Esophagus muscularis mucosa (tissue), 4 donors: ENCODE measurements at places on chromosomes 11 and 22. TPM values are rescaled to one million over a fixed set of nuclear protein-coding genes. Genes with fewer than 3 reads are reported as not detected.

DNA sequence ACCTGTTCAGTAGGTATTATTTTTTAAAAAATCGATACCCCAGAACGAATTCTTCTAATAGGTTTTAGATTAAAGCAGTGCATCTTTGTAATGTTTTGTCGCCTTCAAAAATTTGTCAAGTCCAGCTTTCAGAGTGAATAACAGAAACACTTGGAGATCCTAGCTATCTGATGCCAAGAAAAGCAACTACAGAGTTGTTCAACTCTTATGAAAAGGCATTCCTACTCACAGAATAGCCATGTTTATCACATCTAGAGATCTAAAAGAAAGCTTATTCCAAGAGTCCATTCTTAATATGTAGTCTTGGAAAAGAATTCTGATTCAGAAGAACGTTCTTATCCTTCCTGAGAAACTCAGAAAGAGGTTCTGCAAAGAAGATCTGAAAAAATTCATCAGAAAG lies 268.5 kb downstream of the TTC28 start:
- H3K4me1 ChIP-seq: peaks cover 46% of the 10 kb centered on the region
- no peak overlapping the region for H3K4me3 ChIP-seq
- no peak for DNase-seq
- H3K27ac ChIP-seq: no peak overlapping the region

GRCh38 chr11:71999362-71999761 lies 653 bp downstream of the IL18BP start:
- H3K36me3 ChIP-seq: peaks cover 50% of the 10 kb centered on the region
- no peaks in the 10 kb centered on the region for H3K27me3 ChIP-seq
- H3K4me1 ChIP-seq: peaks cover 61% of the 10 kb centered on the region
- peak overlapping the region; percentile 74 for H3K27ac ChIP-seq

DNA sequence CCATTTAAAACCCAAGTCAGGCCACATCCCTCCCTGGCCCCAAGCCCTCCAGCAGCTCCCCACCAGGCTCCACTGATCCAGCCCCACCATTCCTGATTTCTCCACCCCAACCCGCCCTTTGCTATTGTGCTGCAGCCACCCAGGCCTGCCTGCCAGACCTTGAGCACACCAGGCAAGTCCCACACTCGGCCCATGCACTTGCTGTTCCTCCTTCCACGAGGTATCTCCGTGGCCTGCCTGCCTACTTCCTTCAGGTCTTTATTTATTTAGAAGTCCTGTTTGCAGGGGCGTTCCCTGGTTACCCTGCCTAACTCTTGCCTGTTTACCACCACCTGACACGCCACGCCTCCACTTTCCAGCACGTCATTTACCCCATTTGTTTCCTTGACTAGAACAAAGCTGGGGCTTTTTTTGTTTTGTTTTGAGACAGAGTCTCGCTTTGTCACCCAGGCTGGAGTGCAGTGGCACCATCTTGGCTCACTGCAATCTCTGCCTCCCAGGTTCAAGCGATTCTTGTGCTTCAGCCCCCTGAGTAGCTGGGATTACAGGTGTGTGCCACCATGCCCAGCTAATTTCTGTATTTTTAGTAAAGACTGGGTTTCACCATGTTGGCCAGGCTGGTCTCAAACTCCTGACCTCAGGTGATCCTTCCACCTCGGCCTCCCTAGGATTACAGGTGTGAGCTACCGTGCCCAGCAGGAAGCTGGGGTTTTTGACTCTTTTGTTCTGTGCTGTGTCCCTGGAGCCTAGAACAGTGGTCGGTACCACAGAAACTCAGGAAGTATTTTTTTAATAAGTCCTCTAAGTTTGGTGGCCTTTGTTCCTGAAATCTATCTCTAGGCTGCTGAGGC lies 6.7 kb downstream of the CENPM start:
- H3K4me1 ChIP-seq: peaks cover 21% of the 10 kb centered on the region
- H3K27me3 ChIP-seq: no peaks in the 10 kb centered on the region
- H3K4me3 ChIP-seq: no peak overlapping the region
- DNase-seq: no peak
- no peaks in the 10 kb centered on the region for H3K36me3 ChIP-seq
- H3K27ac ChIP-seq: peak overlapping the region; percentile 48

The SCGB1D2 gene
- not detected for total RNA-seq

The HTR3A gene
- total RNA-seq: 1.2 TPM

The ACER3 gene
- 10.8 TPM for total RNA-seq

DNA sequence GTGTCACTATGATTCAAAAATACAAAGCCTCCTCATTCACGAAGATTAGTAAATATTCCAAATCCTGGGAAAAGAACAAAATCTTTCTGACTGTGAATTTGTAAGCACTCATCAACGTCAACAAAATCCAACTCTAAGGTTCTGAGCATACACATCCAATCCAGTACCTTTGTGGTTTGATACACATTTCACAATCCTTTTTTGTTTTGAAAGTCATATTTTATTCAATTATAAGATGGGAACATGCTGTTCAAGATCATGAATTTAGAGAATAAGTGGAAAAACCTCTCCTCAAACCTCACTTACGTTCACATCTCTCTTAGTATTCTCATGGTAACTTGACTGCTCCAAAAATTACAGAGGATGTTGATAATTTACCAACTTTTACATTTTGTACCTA lies 9.6 kb upstream of the MMP3 start:
- H3K4me1 ChIP-seq: no peaks in the 10 kb centered on the region
- DNase-seq: no peak
- H3K36me3 ChIP-seq: no peaks in the 10 kb centered on the region

DNA sequence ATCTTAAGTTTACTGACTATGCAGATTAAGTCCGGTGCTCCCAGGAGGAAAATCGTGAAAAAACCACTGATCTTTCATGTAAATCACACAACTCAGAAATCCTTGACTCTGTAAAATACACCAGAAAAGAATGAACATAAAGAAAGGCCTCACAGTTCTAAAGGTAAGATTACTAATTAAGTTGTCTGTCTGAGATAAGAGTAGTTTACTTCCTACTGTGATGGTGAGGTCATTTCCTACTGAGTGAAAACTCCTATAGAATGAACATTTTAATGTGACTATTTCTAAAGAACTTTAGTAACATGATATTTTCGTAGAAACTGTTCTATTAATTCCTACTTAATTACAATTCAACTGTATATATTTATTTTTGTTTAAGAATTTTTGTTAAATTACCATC lies 774.4 kb upstream of the CHORDC1 start:
- H3K4me3 ChIP-seq: no peak overlapping the region
- H3K27ac ChIP-seq: no peak overlapping the region
- no peaks in the 10 kb centered on the region for H3K4me1 ChIP-seq
- H3K27me3 ChIP-seq: no peaks in the 10 kb centered on the region
- no peaks in the 10 kb centered on the region for H3K36me3 ChIP-seq

GRCh38 chr11:104965735-104966134 lies 2.6 kb downstream of the CASP4 start:
- H3K27ac ChIP-seq: no peak overlapping the region

The MIAT gene
- total RNA-seq: 0.42 TPM

- no peak for DNase-seq
- H3K36me3 ChIP-seq: no peaks in the 10 kb centered on the region
- no peak overlapping the region for H3K4me3 ChIP-seq
- no peaks in the 10 kb centered on the region for H3K27me3 ChIP-seq
- H3K4me1 ChIP-seq: no peaks in the 10 kb centered on the region
Measured at GRCh38 chr11:13841393-13841792, 121.1 kb upstream of the SPON1 start.

DNA sequence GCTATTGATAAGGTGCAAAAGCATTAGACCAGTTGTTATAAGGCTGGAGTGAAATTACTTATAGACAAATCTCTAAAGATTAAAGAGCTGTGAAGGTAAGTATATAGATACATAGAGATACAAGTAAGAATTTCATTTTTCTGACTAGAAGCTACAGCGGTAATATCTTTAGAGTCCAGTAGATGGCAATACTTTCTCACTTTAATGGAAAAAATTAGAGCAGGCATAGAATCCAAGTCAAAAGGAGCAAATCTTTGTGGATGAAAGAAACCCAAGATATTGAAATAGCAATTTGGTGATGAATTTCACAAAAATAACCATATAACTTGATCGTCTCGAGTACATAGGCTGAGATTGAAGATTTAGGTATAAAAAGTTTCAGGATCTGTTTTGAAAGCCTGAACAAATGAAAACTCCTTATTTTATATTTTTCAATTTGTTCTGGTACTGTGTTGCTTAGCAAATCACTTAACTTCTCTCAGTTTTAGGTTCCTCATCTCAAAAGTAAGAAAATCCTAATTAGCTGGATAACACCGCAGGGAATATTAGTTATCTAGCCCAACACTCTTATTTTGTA lies 81.9 kb downstream of the UVRAG start:
- DNase-seq: no peak
- H3K36me3 ChIP-seq: peaks cover 3% of the 10 kb centered on the region
- H3K27me3 ChIP-seq: no peaks in the 10 kb centered on the region
- no peak overlapping the region for H3K4me3 ChIP-seq
- H3K4me1 ChIP-seq: peaks cover 34% of the 10 kb centered on the region

The SLC17A6 gene
- total RNA-seq: not detected

DNA sequence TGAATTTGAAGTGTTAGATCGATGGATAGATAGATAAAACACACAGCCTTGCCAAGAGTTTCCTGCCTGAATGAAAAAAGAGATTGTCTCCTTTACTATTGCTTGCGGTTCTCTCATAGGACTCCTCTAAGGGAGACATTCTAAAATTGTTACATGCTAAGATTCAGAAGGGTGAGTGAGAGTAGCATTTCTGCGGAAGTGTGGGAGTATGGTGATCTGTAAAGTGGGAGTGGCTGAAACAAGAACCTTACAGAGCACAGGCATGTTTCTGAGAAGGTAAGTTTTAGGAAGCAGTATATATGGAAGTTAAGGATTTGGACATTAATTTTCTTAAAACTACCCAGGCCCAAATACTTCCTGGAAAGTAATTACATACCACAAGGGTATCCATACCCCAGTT lies 139.6 kb downstream of the TRIM44 start:
- H3K27me3 ChIP-seq: no peaks in the 10 kb centered on the region
- no peak for DNase-seq
- no peaks in the 10 kb centered on the region for H3K36me3 ChIP-seq

The RFPL1 gene
- not detected for total RNA-seq

The APLNR gene
- 5.6 TPM for total RNA-seq

DNA sequence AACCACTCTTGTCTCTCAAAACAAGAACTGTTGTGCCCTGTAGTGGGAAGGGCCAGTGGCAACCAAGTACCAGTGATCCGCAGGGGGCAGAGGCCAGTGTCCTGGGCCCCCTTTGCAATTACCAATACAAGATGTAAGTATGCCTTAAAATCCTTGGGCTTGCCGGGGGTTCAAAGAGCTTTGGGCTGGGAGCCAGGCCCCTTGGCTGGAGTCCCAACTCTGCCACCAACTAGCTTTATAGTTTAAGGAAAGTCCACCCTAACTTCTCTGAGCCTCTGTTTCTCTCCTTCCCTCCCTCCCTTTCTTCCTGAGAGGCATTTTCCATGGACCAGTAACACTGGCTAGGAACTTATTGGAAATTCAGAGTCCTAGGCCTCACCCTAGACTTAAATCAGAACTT lies 15.5 kb downstream of the CLMP start:
- peaks cover 100% of the 10 kb centered on the region for H3K4me1 ChIP-seq
- no peaks in the 10 kb centered on the region for H3K27me3 ChIP-seq
- no peak overlapping the region for H3K4me3 ChIP-seq
- H3K27ac ChIP-seq: peak overlapping the region; percentile 76
- no peak for DNase-seq

DNA sequence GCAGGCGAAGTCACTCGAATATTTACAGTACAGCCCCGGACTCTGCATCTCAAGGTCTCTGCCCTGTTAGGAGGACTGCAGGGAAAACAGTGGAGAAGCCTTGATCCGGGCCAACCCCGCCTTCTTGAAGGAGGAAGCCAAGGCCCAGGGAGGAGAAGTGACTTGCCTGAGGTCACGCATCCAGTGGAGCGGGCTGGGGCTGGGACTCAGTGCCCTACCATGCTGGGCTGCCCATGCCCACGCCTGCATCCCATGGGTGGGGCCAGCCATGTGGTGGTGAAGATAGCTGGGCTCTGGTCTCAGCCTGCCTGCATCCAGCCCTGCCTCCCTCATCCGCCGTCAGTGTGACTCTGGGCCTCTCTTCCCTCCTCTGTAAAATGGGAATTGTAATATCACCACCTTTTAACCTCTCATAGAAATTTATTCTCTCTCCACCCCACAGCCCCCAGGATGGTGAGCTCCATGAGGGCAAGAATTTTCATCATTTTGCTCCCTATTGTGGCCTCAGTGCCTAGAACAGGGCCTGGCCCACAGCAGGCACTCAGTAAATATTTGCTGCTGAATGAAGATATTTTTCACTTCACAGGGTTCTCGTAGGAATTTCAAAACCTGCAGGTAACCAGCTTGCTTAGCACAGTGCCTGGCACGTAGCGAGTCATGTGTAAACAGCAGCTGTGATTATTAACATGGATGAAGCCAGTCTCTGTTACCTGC lies 57.3 kb downstream of the OTOG start:
- H3K4me3 ChIP-seq: no peak overlapping the region
- no peaks in the 10 kb centered on the region for H3K27me3 ChIP-seq
- H3K27ac ChIP-seq: no peak overlapping the region
- H3K4me1 ChIP-seq: no peaks in the 10 kb centered on the region

DNA sequence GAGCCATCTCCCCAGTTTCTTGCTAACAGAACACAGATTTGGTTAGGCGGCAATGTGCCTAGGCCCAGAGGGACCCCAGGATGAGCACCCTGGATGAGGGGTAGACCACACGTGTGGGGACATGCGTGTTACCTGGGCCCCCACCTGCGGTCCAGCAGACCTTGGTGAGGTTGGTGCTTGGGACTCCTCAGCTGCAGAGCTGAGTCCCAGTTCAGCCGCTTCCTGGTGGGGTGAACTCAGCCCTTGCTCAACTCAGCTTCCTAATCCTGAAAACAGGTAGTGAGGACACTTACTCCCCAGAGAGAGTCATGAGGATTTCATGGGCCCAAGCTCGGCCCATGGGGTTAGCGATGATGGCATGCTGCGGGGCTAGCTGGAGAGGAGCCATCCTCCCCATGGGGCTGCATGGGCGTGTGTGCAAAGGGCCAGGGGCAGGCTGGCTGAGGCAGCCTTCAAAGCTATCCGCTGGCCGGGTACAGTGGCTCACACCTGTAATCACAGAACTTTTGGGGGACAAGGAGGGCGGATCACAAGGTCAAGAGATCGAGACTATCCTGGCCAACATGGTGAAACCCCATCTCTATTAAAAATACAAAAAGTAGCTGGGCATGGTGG lies 46.9 kb upstream of the SHISAL1 start:
- H3K27me3 ChIP-seq: no peaks in the 10 kb centered on the region
- H3K27ac ChIP-seq: peak overlapping the region; percentile 84
- H3K36me3 ChIP-seq: no peaks in the 10 kb centered on the region
- DNase-seq: no peak

DNA sequence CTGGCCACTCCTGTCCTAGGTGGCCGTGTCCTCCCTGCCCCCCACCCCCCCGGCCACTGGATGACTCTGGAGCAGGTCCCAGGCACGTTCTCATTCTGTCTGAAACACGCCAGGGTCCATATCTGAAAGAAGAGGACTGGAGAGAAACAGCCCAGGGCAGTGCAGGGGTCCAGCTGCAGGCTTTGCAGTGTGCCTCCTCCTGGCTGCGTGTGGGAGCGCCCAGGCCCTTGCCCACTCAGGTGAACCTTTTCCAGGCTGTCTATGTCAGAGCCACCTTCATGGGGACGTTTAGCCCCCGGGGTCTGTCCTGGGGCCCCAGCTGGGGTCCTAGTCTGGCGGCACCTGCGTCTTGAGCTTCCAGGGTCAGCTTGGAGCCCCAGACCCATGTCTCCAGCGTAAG lies 15.6 kb downstream of the GRAMD4 start:
- peak overlapping the region; percentile 13 for H3K27ac ChIP-seq
- no peak for DNase-seq
- H3K36me3 ChIP-seq: no peaks in the 10 kb centered on the region
- H3K4me3 ChIP-seq: no peak overlapping the region
- H3K27me3 ChIP-seq: no peaks in the 10 kb centered on the region

GRCh38 chr11:74937696-74938475 lies 11.0 kb downstream of the XRRA1 start:
- no peaks in the 10 kb centered on the region for H3K27me3 ChIP-seq
- H3K27ac ChIP-seq: no peak overlapping the region
- H3K4me3 ChIP-seq: no peak overlapping the region
- no peaks in the 10 kb centered on the region for H3K4me1 ChIP-seq
